ENCODE measurements at places on chromosomes 3 and 15.

GRCh38 chr3:2837910-2838309 is 272.3 kb downstream of the IL5RA start:
- DNase-seq, result no peak

GRCh38 chr3:121956363-121956762 is 62.2 kb downstream of the SLC15A2 start:
- DNase-seq, result no peak

DNA sequence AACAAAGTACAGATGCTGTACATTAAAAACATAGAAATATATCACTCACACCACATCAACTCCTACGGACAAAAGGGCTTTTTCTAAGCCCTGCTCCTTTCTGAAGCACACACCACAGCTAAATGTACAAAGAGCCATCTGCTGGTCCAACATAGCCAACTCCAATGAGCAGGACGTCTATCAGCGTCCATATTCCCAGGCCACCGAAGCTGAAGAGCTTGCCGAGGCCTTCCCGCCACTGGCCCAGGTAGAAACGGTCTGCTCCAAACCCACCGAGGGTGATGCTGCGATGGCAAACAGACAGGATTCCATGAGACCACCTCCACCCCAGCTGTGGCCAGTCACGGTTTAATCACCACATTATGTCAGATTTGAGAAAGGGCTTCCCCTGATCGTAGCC is 9.8 kb downstream of the TM2D3 start:
- peak; percentile 26 for DNase-seq

- no peak for DNase-seq
Observed at GRCh38 chr3:150494411-150494977, 51.8 kb downstream of the SERP1 start.

GRCh38 chr15:40242213-40242599 is 3.3 kb downstream of the PAK6 start:
- DNase-seq, result no peak

DNA sequence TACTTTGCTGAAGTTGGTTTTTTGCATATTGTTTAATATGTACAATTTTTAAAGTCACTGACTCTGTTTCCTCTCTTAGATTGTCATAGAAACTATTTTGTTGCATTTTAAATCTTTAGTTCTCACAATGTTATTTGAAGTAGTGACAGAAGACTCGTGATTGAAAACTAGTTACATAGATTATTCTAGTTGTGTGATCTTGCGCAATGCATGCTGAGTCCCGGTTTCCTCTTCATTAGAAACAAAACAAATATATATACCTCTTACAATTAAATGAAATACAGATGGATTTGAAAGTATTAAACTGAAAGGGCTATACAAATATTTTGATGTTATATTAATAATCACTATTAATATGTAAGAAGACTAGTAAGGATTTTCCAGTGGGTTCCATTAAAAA is 333.0 kb downstream of the LPP start:
- DNase-seq, result no peak
